ENCODE measurements at places on chromosomes 1 and 21. TPM values are rescaled to one million over a fixed set of nuclear protein-coding genes. Genes with fewer than 3 reads are reported as not detected.

DNA sequence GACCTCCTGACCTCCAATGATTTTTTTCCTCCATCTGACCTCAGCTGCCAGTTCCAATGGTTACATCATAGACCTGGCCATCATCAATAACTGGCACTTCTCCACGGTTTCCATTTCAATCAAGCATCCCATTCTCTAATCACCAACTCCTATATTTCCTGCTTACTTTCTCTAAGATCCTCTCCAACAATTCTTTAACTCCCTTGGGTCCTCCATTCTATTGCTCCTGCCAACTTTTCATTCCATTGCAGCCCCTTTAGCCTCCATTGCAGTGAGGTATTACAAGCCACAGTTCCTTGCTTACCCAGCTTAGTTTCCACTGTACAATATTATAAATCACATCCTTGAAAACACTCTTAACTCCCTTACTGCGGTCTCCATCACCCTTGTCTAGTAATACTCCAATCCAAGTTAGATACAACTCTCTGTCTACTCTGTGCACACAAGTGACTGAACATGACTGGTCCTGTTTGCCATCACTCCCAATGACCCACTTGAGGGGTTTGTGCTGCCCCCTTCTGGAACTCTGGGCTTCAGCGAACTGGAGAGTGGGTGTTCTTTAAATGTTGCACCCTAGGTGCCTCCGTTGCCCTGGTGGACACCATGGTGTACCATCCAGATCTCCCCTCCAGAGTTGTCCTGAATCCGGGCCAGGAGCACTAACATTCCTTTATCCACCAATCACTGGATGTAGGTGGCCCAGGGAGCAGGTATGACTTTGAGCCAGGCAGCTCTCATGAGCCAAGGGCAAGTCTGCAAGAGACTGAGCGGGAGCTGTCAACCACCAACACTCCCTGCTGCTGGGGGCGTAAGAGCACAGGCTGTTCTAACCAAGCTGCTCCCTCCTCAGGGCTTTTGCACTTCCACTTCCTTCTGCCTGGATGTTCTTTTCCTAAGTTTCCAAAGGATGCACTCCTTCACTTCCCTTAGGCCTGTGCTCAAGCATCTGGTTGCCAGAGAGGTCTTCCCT, 3.7 kb upstream of the FNDC7 start:
- H3K4me1 ChIP-seq, result peaks cover 27% of the 10 kb centered on the region
- DNase-seq, result peak; percentile 68
- no peak overlapping the region for H3K4me3 ChIP-seq
- peak overlapping the region; percentile 31 for H3K27ac ChIP-seq
- H3K36me3 ChIP-seq, result no peaks in the 10 kb centered on the region

- H3K27ac ChIP-seq, result no peak overlapping the region
Observed at GRCh38 chr1:220917101-220917500, 37.9 kb downstream of the HLX start.

DNA sequence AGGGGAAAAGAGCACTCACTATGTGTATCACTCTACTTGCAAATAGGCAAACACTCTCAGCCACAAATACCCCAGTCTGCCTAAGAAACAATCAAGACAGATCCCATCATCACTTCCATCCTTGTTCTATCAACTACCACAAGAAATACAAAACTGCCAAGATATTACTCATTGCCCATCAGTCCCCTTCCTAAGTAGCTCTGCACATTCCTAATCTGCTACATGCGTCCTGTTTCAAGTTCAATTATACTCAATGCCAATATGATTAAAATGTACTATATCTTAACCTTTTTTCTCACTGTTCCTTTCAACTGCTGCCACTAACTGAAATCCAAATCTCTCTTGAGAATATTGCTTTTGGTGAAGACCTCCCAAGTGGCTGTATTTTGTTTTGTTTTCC, 1688.4 kb downstream of the PLA2G4A start:
- DNase-seq, result no peak
- H3K4me3 ChIP-seq, result no peak overlapping the region
- H3K27ac ChIP-seq, result no peak overlapping the region
- H3K27me3 ChIP-seq, result no peaks in the 10 kb centered on the region

- no peak overlapping the region for H3K4me3 ChIP-seq
- no peaks in the 10 kb centered on the region for H3K27me3 ChIP-seq
- peaks cover 4% of the 10 kb centered on the region for H3K36me3 ChIP-seq
- peaks cover 4% of the 10 kb centered on the region for H3K4me1 ChIP-seq
- no peak for DNase-seq
- H3K27ac ChIP-seq, result no peak overlapping the region
Observed at GRCh38 chr1:160361814-160362167, 5.1 kb upstream of the NHLH1 start.

GRCh38 chr1:158020886-158021620, 27.6 kb downstream of the KIRREL1 start:
- H3K4me3 ChIP-seq, result no peak overlapping the region
- no peaks in the 10 kb centered on the region for H3K4me1 ChIP-seq
- no peaks in the 10 kb centered on the region for H3K36me3 ChIP-seq
- H3K27ac ChIP-seq, result no peak overlapping the region
- no peak for DNase-seq

- H3K36me3 ChIP-seq, result peaks cover 25% of the 10 kb centered on the region
- no peak overlapping the region for H3K4me3 ChIP-seq
- peaks cover 1% of the 10 kb centered on the region for H3K4me1 ChIP-seq
- no peaks in the 10 kb centered on the region for H3K27me3 ChIP-seq
Observed at GRCh38 chr1:41109310-41110197, 88.0 kb upstream of the SLFNL1 start.

DNA sequence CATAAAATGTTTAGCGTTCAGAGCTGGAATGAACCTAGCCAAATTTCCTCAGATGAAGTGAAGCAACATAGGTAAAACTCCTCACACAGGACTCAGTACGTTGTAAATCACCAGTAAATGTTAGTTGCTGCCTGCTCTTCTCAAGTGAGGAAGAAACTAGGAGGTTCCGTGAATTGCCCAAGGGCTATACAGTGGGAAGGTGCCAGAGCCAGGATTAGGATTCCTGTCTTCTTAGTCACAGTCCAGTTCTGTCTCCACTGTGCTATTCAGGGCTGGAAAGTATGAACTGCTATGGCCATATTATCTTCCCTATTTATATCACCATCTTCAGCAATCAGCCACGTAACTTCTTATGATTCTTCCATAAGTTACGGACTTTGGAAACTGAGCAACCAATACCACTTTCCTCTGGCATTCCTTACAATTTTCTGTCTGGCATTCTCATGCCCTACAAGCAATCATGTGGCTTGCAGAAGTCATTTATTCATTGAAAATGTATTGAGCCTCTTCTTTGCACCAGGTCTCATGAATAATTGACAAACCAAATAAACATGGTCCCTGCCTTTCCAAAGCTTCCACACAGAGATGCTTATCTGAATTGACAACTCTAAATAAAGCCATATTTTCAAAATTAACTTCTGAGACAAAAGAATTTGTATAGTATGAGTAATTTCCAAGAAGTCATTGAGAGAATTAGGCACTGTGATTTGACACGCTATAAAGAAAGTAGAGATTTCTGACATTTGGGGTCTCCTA, 271.6 kb upstream of the SGIP1 start:
- no peaks in the 10 kb centered on the region for H3K27me3 ChIP-seq
- H3K4me1 ChIP-seq, result peaks cover 22% of the 10 kb centered on the region
- H3K36me3 ChIP-seq, result no peaks in the 10 kb centered on the region
- no peak overlapping the region for H3K27ac ChIP-seq
- H3K4me3 ChIP-seq, result no peak overlapping the region

DNA sequence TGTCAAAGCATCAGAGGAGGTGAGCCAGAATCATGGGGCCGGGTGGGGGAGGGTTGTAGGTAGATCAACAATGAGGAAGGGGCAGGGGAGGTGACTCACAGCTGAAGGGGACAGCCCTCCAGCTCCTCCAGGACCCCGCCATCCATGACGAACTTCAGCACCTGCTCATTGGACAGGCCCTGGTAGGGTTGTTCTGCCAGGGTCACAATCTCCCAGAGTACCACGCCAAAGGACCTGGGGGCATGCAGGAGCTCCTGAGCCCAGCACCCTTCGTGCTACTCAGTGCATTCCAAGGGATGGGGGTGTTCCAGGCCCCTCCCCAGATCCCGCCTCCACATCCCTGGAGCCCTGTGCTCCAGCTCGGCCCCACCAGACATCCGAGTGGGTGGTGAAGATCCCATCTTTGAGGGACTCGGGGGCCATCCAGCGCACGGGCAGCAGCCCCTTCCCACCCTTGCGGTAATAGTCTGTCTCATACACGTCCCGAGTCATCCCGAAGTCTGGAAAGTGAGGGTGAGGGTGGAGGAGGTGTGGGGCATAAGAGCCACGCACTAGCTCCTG, 17.5 kb downstream of the INSRR start:
- H3K36me3 ChIP-seq, result no peaks in the 10 kb centered on the region
- peak; percentile 15 for DNase-seq
- no peak overlapping the region for H3K4me3 ChIP-seq
- H3K27me3 ChIP-seq, result peaks cover 23% of the 10 kb centered on the region

DNA sequence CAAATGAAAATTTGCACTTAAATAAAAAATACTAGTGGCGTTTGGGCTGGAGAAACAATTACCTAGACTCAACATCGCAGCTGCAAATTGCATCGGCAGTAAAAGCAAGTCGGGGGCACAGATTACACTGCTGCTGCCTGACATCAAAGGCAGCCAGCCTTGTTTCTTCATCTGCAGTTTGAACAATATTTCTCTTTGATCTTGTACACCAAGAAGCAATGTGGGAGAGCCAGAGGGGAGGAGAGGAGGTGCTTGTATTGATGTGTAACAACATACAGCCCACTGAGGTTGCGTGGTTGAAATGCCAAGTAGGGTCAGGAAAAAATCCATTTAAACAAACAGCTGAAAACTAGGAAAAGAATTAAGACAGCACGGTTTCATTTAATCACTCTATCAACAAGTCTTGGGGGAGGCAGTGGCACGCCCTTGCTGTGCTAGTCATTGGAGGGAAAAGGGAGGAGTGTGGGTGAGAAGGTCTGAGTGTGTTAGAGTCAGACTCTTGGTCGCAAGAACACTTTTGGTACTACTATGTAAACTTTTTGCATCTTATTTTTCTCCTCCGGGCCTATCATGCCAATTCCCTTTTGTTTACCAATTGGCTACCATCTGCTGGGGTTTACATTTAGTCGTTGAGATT, 456.5 kb downstream of the OMA1 start:
- H3K4me3 ChIP-seq, result no peak overlapping the region
- no peaks in the 10 kb centered on the region for H3K36me3 ChIP-seq
- peaks cover 5% of the 10 kb centered on the region for H3K4me1 ChIP-seq
- peaks cover 23% of the 10 kb centered on the region for H3K27me3 ChIP-seq

DNA sequence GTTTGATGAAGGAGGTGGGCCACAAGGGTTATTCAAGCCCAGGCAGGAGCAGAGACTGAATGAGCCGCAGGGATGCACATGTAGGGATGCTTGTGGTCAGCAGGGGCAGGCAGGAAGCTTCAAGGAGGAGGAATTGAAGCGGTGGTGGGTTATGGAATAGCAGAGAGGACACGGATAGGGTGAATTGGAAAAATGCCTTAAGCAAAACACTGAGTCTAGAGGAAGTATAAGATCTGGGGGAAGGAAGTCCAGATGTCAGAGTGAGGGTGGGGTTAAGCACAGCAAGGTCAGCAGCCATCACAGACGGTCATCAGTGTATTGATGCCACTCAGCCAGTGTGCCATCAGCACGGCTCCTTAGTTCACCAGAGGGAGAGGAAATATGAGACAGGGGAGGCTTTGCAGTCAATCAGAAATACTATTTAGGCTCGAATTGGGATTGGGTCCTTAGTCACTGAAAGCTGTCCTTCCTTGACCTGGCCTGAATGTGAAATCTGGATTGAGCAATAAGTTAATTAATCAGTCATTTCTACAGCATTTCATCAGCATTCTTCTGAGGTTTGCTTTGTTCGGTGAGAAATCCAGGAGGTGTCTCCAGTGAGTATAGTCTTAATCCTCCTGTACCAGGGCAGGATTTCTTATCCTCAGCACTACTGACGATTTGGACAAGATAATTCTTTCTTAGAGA, 6.0 kb upstream of the LCE1F start:
- DNase-seq, result no peak
- H3K4me1 ChIP-seq, result no peaks in the 10 kb centered on the region
- H3K27ac ChIP-seq, result no peak overlapping the region
- H3K36me3 ChIP-seq, result no peaks in the 10 kb centered on the region

DNA sequence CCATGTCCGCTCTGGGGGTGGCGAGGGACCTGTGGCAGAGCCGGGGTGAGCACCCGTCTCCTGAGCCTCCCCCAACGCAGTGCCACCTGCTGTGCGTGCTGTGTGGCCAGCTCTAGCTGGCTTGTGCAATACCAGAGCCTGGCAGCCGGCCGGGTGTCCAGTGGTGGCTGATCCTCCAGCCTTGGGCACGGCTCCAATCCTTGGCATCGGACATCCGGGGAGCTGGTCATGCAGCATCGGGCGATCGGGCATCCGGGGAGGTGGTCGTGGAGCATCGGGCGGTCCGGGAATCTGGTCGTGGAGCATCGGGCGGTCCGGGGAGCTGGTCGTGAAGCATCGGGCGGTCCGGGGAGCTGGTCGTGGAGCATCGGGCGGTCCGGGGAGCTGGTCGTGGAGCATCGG, 8.1 kb downstream of the SLX9 start:
- DNase-seq, result no peak
- H3K27ac ChIP-seq, result no peak overlapping the region
- peaks cover 26% of the 10 kb centered on the region for H3K36me3 ChIP-seq
- no peak overlapping the region for H3K4me3 ChIP-seq

- H3K27me3 ChIP-seq, result peaks cover 3% of the 10 kb centered on the region
- DNase-seq, result no peak
- H3K4me3 ChIP-seq, result no peak overlapping the region
- no peak overlapping the region for H3K27ac ChIP-seq
Observed at GRCh38 chr1:164440232-164440631, 118.8 kb upstream of the PBX1 start.

MEAF6 gene
- 93.8 TPM for total RNA-seq

TPTE gene
- not detected for total RNA-seq
